Ascending aorta (tissue), 2 donors: ENCODE measurements at places on chromosomes 16 and 17.
A peak's percentile ranks its signal among the peaks of the same experiment; 100 is the strongest.

GRCh38 chr16:56121156-56121500 lies 70.2 kb upstream of the GNAO1 start:
- H3K36me3 ChIP-seq, result no peaks in the 10 kb centered on the region
- no peak for DNase-seq
- no peak overlapping the region for H3K4me3 ChIP-seq
- H3K4me1 ChIP-seq, result no peaks in the 10 kb centered on the region
- H3K27me3 ChIP-seq, result no peaks in the 10 kb centered on the region

- no peak for DNase-seq
- no peaks in the 10 kb centered on the region for H3K27me3 ChIP-seq
- no peak overlapping the region for H3K27ac ChIP-seq
- H3K36me3 ChIP-seq, result peaks cover 47% of the 10 kb centered on the region
Observed at GRCh38 chr17:82599674-82600661, 48.3 kb downstream of the WDR45B start.

GRCh38 chr16:74297145-74297665 lies 591 bp downstream of the PSMD7 start:
- H3K36me3 ChIP-seq, result peaks cover 26% of the 10 kb centered on the region

DNA sequence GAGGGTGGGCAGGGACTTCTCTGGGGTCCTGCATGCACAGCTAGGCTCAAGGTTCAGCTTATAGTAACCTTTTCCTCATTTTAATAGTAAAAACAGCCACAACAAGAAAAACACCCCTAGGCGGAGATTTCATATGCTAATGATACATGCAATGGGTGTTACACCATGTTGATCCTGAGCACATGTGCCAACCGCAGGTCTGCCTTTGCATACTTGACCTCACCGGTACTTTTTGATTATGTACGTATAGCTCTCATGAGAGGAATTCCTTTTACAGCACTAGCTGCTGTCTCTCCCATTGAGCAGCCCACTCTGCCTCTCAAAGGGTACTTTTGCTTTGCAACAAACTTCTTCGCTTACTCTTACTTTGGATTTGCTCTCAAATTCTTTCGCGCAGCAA lies 1.9 kb downstream of the KRTAP4-8 start:
- no peaks in the 10 kb centered on the region for H3K4me1 ChIP-seq
- no peak overlapping the region for H3K4me3 ChIP-seq
- H3K27ac ChIP-seq, result no peak overlapping the region
- H3K27me3 ChIP-seq, result no peaks in the 10 kb centered on the region
- no peak for DNase-seq
- no peaks in the 10 kb centered on the region for H3K36me3 ChIP-seq

DNA sequence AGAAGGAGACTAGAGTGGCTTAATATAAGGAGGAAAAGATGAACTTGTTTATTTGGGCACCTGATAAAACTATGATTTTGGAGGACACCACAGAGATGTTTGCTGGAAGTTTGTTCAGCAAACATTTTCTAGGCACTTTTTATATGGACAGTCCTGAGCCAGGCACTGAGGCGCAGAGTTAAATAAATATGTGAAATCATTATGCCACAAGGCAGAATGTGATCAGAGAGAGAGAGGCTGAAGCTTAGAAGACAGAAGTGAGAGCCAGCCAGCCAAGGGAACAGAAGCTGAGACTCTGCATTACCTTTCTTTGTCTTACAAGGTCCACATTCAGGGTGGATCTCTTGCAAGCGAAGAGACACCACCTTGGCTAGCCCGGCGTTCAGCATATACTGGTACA lies 21.4 kb downstream of the GTF3C1 start:
- no peak for DNase-seq
- H3K4me1 ChIP-seq, result no peaks in the 10 kb centered on the region
- H3K27ac ChIP-seq, result no peak overlapping the region
- H3K4me3 ChIP-seq, result no peak overlapping the region
- H3K36me3 ChIP-seq, result peaks cover 87% of the 10 kb centered on the region

DNA sequence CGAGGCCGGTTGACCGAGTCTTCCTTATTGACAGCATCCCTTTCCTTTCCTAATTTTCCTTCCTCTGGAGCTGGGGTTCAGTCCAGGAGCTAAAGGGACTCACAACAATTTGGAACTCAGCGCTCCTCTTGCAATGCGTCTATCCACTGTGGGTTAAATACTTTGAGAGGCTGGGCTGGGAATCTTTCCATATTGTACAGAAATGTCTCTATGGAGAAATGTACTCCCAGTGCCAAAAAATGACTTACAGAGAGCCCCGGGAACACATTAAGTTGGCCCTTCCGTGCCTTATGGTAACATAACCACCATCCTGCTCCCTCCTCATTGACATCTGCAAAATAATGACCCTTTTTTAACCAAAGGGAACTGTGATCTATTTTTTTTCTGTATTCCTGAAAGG lies 192.8 kb downstream of the FTO start:
- H3K36me3 ChIP-seq, result no peaks in the 10 kb centered on the region
- no peaks in the 10 kb centered on the region for H3K27me3 ChIP-seq
- no peak overlapping the region for H3K4me3 ChIP-seq
- H3K4me1 ChIP-seq, result peaks cover 12% of the 10 kb centered on the region

- H3K36me3 ChIP-seq, result peaks cover 54% of the 10 kb centered on the region
- no peak overlapping the region for H3K27ac ChIP-seq
- H3K4me3 ChIP-seq, result no peak overlapping the region
- no peak for DNase-seq
- H3K4me1 ChIP-seq, result peaks cover 21% of the 10 kb centered on the region
Observed at GRCh38 chr17:76742958-76743357, 5.0 kb downstream of the MFSD11 start.

DNA sequence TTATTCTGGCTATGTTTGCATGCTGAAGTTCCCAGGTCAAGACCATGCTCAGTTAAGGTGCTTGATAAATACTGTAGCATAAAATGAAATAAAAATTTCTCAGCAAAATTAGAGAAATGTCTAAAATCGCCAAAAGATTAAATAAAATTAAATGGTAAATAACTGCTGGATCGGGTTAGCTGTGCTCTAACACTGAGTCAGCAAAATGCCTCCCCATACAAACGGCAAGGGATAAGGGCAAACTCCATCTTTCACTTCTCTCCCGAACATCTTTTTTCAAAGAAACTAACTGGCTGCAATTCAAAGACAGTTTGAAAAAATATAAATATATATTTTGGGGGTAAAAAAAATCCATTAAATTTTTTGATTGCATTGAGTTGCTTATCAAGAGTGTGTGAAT lies 162.2 kb upstream of the ZFHX3 start:
- no peak overlapping the region for H3K27ac ChIP-seq
- H3K27me3 ChIP-seq, result no peaks in the 10 kb centered on the region
- H3K36me3 ChIP-seq, result no peaks in the 10 kb centered on the region
- no peak overlapping the region for H3K4me3 ChIP-seq
- no peak for DNase-seq

DNA sequence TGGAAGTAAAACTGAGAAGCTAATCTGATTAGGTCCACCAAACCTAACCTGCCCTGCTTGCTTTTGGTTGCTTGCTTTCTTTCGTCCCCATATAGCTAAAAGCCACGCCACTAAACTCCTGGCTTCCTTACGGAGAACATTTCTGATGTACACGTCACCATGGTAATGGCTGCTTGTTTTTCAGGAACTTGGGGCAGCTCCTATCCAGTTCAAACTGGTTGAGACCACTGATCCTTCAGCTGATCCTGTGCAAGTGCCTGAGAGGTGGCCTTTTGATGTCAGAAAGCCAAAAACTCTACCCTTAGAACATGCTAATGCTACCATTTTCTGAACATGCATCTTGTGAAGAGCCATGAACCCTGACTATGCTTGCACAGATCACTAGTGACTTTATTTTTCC lies 14.4 kb upstream of the DHRS7C start:
- H3K36me3 ChIP-seq, result no peaks in the 10 kb centered on the region
- H3K27me3 ChIP-seq, result no peaks in the 10 kb centered on the region
- no peak for DNase-seq

GRCh38 chr16:66306366-66307150 lies 59.9 kb upstream of the CDH5 start:
- H3K27ac ChIP-seq, result no peak overlapping the region

GRCh38 chr16:1082952-1083675 lies 10.6 kb downstream of the SSTR5 start:
- DNase-seq, result no peak
- H3K4me3 ChIP-seq, result no peak overlapping the region
- no peak overlapping the region for H3K27ac ChIP-seq

DNA sequence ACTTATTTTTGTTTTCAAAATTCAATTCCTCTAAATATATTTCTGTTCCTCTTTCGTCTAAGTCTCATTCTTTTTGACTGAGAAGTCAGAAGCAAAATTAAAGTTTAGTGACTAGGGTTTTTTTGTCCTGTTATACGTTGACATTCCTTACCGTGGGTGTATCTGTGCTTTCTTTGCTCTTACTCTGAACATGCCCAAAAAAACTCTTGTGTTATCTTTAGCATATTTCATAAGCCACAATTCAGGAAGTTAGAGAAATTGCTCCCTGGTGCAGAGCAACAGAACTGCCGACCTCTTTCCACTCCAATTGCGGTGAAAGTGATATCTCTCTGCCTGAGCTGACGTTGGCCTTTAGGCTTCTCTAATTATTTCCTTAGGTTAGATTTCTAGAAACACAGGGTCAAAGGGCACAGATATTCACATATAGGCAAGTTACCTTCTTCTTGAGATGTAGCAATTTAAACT lies 65.7 kb downstream of the CENPV start:
- H3K36me3 ChIP-seq, result no peaks in the 10 kb centered on the region
- peak overlapping the region; percentile 48 for H3K4me3 ChIP-seq
- H3K27me3 ChIP-seq, result no peaks in the 10 kb centered on the region
- H3K4me1 ChIP-seq, result peaks cover 18% of the 10 kb centered on the region

DNA sequence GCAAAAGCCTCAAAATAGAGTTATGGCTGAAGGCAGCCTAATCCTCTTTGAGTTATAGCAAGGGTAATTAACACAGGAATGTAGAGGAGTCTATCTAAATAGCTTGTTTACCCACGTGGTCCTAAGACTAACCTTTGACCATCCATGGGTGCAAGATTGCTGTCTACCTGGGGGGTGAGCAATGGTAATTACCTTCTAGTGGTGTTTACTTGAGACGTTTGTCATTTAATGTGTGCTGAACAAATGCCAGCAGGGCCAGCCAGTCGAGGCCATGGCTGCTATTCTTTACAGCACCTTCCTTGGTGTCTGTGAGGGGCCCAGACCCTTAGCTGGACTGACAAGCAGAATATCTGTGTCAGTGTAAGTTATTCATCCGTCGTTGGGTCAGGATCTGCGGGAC lies 13.9 kb upstream of the PRPSAP1 start:
- no peaks in the 10 kb centered on the region for H3K4me1 ChIP-seq
- no peaks in the 10 kb centered on the region for H3K36me3 ChIP-seq
- H3K4me3 ChIP-seq, result no peak overlapping the region
- H3K27ac ChIP-seq, result no peak overlapping the region
- no peak for DNase-seq

DNA sequence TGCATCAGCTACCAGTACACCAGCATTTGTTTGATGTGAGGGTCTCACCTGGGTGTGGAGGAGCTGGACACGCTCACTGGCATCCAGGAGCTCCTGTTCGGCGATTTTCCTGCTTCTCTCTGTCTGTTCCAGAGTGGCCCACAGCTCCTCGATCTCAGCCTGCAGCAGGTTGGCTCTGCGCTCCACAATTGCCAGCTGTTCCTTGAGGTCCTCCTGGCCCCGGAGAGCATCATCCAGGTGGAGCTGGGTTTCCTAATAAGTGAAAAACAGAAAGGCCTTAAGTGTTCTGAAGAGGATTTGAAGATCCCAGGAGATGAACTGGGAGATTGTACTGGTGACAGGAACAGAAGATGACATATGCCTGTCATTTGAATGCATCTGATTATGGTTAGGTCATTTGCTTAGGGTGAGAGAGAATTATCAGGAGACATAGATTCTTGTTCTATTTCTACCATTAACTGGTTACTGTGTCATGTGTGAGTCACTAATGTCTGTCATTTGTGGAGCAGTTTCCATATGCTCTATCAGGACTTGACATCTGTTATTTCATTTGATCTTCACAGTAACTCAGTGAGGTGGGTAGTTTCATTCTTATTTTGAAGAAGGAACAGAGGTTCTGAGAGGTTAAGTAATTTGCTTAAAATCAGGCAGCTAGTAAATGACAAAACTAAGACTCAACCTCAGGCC lies 21.5 kb upstream of the MYH13 start:
- H3K27ac ChIP-seq, result no peak overlapping the region
- H3K4me1 ChIP-seq, result no peaks in the 10 kb centered on the region
- H3K36me3 ChIP-seq, result no peaks in the 10 kb centered on the region
- no peak overlapping the region for H3K4me3 ChIP-seq
- no peaks in the 10 kb centered on the region for H3K27me3 ChIP-seq

- H3K4me3 ChIP-seq, result no peak overlapping the region
- no peak for DNase-seq
- no peaks in the 10 kb centered on the region for H3K4me1 ChIP-seq
- H3K27ac ChIP-seq, result no peak overlapping the region
- H3K36me3 ChIP-seq, result no peaks in the 10 kb centered on the region
- H3K27me3 ChIP-seq, result no peaks in the 10 kb centered on the region
Observed at GRCh38 chr16:87829988-87830672, 39.2 kb downstream of the SLC7A5 start.

- no peak overlapping the region for H3K27ac ChIP-seq
- no peak for DNase-seq
- H3K36me3 ChIP-seq, result peaks cover 21% of the 10 kb centered on the region
- H3K27me3 ChIP-seq, result no peaks in the 10 kb centered on the region
- no peak overlapping the region for H3K4me3 ChIP-seq
Observed at GRCh38 chr16:30004811-30005242, 6.0 kb downstream of the DOC2A start.

DNA sequence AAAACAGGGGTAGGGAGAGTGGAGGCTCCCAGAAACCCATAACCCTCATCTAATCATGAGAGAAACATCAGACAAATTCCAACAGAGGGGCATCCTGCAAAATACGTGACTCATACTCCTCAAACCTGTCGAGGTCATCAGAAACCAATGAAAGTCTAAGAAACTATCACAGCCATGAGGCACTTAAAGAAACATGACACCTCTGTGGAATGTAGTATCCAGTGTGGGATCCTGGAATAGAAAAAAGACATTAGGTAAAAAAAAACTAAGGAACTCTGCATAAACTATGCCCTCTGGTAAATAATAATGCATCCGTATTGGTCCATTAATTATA lies 16.4 kb downstream of the CDH5 start:
- H3K4me1 ChIP-seq, result no peaks in the 10 kb centered on the region
- no peaks in the 10 kb centered on the region for H3K36me3 ChIP-seq
- no peak for DNase-seq
- no peaks in the 10 kb centered on the region for H3K27me3 ChIP-seq

DNA sequence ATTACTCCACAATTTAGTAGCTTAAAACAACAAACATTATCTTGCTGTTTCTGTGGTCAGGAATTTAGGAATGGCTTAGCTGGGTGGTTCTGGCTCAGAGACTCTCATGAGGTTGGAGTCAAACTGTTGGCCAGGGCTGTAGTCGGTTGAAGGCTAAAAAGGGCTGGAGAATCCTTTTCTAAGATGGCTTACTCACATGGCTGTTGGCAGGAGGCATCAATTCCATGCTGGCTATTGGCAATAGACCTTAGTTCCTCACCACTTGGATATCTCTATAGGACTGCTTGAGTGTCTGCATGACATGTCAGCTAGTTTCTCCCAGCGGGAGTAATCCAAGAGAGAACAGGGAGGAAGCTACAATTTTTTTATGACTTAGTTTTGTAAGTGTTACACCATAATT lies 6.6 kb upstream of the EFCAB13 start:
- peak overlapping the region; percentile 80 for H3K27ac ChIP-seq
- H3K4me1 ChIP-seq, result peaks cover 19% of the 10 kb centered on the region
- no peaks in the 10 kb centered on the region for H3K27me3 ChIP-seq
- no peaks in the 10 kb centered on the region for H3K36me3 ChIP-seq
